Stimulated activated naive CD4-positive, alpha-beta T cell (primary cell): ENCODE measurements at places on chromosomes 4 and X.

- no peak for DNase-seq
These were observed 410.9 kb downstream of the GRID2 start for GRCh38 chr4:92714640-92715039.

DNA sequence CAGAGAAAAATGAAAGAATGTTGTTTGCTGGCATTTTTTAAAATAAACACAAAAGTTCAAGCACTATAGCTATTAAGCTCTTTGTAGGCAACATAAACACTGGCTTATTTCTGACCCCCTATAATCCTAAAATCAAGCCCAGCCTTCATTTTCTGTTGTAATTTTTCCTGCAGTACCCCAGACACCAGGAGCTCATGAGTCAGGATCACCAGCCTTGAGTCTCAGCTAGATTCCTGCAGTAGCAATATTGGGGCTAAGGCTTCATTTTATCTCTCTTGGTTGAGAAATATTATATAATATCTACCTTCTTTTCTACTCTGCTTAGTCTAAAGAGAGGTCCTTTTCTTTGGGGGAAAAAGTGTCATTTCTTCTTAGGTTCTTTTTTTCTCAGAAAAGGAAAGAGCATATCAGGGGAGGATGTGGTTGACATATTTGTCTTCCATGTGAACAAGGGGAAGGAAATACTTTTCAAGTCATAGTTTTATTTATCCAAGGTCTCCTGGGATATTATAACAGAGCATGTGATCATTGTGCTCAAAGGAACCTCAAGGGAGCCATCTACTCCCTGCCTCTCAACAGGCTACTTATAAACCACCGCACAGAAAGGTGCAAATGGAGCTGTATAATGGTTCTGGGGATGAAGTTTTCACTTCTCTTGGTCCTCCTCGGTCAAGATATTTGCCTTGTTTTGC lies 678.3 kb upstream of the NR3C2 start:
- no peak for DNase-seq

DNA sequence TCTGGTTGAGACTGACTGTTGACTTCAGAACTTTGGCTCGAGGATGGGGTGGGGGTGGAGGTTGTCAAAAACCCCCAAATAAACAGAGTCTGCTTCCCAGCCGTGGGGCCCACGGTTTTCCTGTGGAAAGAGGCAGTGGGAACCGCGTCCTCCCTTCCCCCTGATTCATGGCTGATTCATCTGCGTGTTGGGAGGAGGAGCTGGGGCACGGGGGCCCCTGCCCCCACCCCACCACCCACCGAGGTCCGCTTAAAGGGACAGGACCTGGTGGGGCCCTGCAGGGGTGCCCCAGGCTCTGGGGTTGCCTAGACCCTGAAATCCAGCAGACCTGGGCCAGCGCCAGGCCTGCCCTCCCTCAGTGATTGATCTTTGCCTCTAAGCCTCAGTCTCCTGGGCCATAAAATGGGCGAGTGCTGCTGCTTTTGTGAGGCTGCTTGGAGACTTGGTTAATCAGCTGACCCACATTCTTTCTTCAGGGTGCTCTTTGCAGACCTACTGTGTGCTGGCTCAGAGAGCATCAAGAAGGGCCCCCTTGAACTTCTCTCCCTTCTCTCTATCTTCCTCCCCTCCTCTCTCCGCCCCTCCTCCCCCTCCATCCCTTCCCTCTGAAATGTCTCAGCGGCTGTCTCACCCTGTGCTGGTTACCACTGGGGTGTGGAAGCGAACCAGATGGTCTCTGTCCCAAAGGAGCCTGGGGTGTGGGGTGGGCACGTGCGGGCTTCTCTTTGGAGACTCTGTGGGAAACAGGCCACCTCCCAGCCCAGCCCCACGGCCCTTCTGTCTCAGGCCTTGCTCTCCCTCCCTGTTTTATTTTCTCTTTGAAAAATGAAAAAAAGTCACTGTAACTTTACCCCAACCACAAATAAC lies 9.1 kb downstream of the HTRA3 start:
- no peak for DNase-seq

DNA sequence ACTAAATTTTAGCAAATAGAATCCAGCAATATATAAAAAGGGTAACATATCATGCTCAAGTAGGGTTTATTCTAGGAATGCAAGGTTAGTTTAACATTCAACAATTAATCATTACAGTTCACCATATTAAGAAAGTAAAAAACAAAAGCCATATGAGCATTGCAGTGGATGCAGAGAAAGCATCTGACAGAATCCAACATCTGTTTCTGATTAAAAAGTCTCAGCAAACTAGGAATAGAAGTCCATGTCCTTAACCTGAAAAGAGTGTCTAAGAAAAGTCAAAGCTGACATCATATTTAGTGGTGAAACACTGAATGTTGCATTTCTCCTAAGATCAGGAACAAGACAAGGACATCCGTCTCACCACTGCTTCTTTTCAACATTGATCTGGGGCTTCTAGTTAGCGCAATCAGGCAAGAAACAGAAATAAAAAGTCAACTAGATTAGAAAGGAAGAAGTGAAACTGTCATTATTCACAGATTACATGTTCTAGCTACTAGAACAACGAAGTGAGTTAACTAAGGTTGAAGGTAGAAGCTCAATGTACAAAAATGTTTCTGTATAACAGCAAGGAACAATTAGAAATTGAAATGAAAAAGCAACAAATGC lies 49.3 kb downstream of the MRPL1 start:
- no peak for DNase-seq

DNA sequence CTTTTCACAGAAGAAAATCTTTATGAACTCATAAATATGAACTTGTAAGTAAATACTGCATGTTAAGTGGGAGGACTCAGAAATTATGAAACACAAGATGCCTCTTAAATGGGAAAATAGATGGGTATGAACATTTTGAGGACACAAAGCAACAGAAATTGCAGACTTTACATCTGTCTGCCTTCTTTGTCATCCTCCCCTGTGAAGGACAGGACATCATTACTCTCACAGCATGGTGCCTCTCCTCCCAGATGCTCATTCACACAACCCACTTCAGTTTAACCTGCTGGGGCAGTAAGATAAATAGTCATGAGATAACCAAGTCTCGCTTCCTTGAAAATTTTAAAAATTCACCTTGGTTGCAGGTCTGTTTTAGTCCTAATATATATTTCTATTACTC lies 144.5 kb downstream of the APBB2 start:
- no peak for DNase-seq

- no peak for DNase-seq
These were observed 92.0 kb downstream of the PJA1 start for GRCh38 chrX:69073241-69073640.

GRCh38 chrX:48786341-48786800 lies at the start of gene GATA1:
GATA1 (plus strand) TSS chrX:48786590; CDS start chrX:48791110, 4,520 bp downstream.
- no peak for DNase-seq

DNA sequence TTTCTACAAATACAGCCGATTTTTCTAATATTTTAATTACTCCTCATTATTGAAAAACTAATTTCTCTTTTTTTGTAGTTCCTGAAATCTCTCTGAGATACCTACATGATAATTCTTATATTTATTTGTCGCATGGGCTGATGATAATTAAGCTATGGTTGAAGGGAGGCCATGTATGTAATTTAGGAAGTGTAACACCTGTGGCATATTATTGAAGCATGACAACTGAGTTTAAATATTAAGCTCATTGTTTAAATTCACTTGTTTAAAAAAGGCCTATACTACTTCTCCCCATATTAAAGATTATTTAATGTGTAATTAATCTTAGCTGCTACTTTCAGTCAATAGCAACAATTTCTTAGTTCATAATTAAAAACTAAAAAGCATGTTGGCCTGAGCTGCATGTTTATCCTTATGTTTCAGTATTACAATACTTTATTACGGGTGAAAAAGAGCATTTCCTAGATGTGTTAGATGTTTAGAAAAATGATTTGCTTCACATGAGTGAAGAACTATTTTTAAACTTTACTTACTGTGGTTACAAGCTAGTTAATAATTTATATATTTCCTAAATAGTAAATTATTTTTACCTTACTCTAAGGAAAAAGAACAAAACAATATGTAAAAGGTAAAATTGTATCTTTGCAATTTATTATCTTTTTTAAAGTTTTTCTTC lies 122.4 kb downstream of the RAP1GDS1 start:
- DNase-seq = no peak

DNA sequence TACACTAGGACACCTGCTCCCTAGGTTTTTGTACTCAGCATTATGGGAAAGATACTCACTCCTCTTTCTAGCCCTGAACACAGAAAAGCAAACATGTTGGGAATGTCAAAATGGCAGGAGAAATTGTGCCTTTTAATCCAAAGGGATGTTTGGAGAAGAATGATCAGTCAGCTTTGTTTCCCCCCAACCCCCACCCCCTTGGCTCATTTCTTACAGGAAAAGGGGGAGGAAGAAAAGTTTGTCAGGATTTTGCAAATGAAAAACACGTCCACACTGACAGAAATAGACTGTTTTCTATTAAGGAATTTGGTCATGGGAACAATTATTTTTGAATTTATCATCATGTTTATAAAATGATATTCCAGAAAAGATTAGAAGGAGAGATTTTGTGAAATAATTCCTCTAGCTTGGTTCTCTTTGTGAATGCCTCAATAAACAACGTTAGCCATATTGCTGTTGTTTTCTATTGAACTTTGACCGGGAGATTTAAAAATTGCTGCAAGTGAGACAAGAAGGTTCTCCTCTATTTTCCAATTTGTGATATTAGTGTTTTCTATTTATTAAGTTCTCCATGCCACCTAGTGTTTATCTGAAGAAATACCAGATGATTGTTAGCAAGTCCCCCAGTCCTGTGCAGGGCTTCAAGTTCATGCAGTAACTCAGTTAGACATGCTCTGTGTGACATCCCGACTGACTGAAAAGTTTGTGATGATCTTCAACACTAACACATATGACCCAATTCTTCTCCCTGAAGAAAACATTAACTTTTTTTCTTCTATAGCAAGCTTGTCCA lies 31.3 kb upstream of the TFDP3 start:
- DNase-seq = no peak

GRCh38 chr4:4673070-4673469 lies 131.2 kb upstream of the STX18 start:
- DNase-seq = no peak

GRCh38 chr4:133146574-133147241 lies 2.4 kb upstream of the PCDH10 start:
- DNase-seq = no peak

DNA sequence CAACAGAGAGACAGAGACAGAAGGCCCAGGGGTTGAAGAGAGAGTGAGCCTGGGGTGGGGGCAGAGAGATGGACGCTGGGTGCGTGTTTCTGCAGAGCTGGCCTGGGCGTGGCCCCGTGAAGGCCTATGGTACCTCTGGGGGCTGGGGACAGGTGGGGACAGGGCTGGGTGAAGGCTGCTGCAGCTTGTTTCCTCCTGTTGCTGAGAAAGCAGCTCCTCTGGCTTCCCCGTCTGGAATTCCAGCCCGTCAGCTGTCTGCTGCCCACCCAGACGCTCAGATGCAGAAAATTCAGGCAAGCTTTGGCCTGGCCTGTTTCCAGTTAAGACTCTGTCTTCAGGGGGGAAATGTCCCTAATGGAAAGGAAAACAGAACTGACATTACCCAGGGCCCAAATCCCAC lies 76.8 kb upstream of the PSAPL1 start:
- DNase-seq = no peak

DNA sequence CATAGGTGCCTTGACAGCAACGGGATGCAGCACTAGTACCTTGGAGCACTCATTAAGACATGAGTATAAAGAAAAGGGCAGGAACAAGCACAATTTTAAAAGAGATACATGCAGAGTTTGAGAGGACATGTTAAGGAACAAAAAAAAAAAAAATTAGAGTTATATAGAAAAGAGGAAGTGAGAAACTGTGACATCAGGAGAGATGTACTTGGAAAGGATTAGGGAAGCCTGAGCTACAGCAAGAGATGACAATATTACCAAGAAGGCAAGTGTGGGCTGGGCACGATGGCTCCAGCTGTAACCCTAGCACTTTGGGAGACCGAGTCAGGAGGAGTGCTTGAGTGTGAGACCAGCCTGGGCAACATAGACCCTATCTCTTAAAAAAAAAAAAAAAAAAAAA lies 37.4 kb downstream of the GPR143 start:
- no peak for DNase-seq

DNA sequence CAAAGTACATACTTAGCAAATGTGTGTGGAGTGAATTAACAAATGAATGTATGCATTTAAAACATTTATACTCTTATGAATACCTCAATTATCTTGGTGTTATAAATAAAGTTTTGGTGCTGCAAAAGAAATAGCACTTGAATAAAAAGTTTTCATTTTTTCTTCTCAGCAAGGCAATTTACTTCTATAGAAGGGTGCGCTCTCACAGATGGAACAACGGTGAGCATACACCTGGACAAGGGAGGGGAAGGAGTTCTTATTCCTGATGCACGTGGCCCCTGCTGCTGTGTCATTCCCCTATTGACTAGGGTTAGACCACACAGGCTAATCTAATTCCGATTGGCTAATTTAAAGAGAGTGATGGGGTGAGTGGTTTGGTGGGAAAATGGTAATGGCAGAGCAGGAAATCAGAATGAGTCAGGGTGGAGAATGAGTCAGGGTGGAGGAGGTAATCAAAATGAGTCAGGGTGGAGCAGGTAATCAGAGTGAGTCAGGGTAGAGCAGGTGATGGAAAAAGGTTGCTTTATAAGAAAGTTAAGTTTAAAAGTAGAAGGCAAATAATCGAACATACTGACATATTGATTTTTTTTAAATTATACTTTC lies 28.2 kb upstream of the PGK1 start:
- no peak for DNase-seq

GRCh38 chr4:1321486-1321885 lies 25.5 kb upstream of the UVSSA start:
- no peak for DNase-seq

DNA sequence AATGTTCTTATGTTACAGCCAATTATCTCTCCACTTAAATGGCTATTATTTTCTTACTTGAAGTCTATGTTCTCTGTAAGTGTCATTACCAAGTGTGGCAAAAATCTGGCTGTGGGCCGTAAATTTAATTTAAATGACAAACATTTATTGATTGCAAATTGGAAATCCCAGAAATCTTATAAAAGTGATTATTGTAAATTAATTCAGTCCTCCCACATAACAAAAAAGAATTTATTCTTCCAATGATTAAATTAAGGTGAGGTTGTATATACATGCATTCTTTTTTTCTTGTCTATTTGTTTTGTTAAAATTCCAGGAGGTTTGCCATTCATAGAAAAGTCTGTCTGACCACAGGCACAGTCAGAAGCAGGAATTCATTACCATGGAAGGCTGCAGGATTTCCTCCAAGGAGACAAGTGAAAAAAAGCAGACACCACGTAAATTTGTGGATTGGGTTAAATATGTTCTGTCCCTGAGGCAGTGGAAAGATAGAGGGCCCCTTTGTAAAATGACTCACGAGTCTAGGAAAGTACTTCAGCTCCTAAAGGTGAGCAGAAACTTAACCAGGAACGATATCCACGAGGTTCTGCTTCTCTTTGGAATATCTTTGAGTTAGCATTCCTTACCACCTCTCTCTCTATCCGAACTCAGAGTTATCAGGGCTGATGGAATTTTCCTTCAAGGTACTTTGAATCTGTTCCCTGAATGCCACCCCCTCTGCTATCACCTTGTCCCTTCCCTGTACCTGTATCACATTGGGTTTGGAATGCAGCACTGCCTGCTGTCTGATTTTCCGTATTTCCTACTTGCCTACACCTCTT lies 10.7 kb downstream of the PPARGC1A start:
- DNase-seq = no peak

GRCh38 chr4:118994030-118994429 lies 105.4 kb downstream of the SYNPO2 start:
- no peak for DNase-seq

GRCh38 chrX:53483838-53484405 lies 49.8 kb upstream of the HSD17B10 start:
- no peak for DNase-seq

GRCh38 chr4:72112514-72113156 lies 80.8 kb downstream of the NPFFR2 start:
- DNase-seq = no peak

GRCh38 chr4:170589597-170590191 lies 499.9 kb upstream of the AADAT start:
- no peak for DNase-seq
